ENCODE measurements at places on chromosomes 5 and 9. TPM values are rescaled to one million over a fixed set of nuclear protein-coding genes. Genes with fewer than 3 reads are reported as not detected.

DNA sequence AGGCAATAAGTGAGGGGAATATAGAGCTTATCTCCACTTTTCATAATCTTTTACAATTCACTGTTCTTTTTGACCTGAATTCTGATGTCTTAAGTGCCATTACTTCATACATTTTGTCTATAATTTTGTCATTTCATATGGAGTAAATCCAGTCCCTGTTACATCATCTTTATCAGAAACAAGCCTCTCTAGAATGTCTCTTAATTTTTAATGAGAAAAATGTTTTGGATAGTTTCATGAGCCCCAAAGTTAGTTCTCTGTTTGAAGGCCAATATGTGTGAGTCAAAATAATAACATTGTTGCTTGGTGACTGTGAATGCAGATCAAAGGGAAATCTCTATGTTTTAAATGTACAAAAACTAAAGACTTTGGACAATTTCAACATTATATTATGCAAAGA, 329.6 kb upstream of the ARRDC3 start:
- DNase-seq = no peak

DNA sequence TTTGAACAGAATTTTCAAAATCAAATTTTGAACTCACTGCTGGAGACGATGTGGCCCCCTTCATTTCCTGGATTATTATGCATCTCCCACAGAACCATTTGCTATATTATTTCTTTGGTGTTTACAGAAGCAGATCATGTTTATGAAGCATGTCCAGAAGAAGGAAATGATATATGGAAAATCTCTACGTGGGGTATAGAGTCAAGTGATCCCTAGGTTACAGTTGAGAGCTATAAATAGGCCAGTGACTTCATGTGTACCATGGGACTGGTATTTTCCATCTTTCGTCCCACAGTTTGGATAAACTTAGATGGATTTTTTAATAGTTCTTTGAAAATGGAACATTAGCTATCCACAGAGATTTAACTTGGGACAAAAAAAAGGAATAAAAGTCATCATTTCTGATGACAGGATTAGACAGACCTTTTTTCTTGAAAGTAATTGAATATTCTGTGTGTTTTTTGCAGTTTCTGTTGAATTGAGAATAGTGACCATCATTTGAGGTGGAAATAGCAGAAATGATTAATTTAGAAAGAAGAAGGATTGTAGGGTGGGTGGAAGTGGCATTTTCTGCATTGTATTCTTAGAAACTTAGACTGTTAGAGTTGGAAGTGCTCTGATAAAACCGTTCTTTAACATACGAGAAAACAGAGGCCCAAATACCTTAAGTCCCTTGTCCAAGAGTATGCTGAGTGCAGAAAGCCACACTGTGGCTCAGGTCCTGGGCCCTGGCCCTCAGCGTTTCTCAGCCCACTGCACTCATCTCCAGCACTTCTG, 136.4 kb downstream of the PIP5K1B start:
- no peak for DNase-seq

- DNase-seq = no peak
These were observed 66.2 kb upstream of the NEURL1B start for GRCh38 chr5:172574871-172575223.

- DNase-seq = no peak
These were observed 1.2 kb downstream of the RPS14 start for GRCh38 chr5:150448334-150448733.

DNA sequence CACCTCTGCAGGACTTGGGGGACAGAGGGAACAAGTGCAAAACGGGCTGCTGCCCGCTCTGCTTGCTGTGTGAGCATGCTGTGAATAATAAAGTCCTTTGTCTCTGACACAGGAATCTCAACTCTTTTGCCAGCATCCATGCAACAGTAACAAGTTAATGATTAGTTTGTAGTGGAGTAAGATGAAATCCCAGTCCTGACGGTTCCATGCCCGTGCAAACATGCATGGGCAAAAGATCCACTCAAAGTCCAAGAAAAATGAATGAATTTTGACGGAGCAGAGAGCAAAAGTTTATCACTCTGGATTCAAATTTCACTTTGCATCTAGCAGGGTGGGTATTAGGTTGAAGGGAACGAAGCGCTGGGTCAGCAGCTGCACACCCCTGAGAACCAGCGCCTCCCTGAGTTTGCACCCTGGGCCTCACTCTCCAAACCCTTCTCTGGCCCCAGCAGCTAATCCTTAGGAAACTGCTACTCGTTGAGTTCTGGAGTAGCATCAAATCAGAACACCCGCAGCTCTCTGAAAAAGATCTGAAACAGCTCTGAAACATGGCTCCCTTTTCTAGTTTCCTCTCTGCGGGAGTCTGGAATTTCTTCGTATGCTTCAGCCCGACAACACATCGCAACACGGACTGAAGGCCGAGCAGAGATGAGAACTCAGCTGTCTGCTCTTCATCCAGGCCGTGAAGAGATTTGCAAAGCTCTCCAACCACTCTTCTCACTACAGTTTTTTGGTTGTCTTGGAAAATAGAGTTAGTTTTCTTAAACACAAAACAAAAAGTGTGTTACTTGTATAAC, 45.6 kb upstream of the RUFY1 start:
- DNase-seq = no peak

- DNase-seq = no peak
These were observed 122.8 kb downstream of the SIL1 start for GRCh38 chr5:139075066-139076050.

DNA sequence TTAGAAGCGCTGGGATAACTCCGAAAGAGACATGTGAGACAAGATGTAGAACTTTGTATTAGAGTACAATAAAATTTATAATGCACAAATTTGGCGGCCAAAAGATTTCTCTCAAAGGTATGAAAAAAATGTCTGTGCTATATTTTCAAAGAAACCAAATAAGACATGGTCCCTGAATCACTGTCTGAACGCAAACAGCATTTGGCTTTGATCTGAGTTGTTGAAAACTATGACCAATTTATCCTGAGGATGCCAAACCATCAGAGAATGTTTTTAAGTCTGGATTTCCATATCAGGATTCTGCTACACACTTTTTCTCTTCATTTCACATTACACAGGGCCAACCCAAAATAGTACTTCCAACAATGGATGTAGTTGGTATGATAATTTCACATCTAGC, 9.9 kb upstream of the GLIS3 start:
- no peak for DNase-seq

GRCh38 chr5:171367424-171368370, 20.0 kb upstream of the NPM1 start:
- DNase-seq = no peak

GRCh38 chr9:136208675-136209074, 3.7 kb upstream of the LHX3 start:
- DNase-seq = no peak

- DNase-seq = no peak
These were observed 18.0 kb upstream of the ATP10B start for GRCh38 chr5:160869989-160870521.

DNA sequence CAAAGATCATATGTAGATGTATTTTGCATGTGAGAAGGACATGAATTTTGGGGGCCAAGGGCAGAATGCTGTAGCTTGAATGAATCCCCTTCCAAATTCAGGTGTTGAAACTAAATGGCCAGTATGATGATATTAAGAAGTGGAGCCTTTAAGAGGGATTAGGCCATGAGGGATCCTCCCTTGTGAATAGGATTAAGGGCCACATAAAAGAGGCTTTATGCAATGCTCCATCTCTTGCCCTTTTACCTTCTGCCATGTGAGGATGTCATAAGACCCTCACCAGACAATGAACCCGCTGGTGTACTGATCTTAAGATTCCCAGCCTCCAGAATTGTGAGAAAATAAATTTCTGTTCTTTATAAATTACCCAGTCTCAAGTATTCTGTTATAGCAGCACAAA, 206.1 kb downstream of the YTHDC2 start:
- no peak for DNase-seq

DNA sequence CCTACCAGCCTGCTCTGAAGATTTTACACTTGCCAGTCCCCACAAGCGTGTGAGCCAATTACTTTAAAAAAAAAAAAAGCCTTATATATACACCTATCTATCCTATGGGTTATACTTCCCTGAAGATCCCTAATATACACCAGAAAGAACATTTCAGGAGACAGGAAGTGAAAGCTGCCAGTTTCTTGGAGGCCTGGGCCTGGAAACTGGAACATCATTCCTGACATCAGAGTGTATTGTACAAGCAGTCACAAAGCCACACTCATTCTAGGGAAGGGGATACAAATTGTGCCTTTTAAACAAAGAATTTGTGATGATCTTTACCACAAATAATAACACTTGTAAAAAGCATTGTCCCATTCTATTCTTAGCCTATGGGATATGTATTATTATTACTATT, 98.3 kb upstream of the FBN2 start:
- DNase-seq = no peak

DNA sequence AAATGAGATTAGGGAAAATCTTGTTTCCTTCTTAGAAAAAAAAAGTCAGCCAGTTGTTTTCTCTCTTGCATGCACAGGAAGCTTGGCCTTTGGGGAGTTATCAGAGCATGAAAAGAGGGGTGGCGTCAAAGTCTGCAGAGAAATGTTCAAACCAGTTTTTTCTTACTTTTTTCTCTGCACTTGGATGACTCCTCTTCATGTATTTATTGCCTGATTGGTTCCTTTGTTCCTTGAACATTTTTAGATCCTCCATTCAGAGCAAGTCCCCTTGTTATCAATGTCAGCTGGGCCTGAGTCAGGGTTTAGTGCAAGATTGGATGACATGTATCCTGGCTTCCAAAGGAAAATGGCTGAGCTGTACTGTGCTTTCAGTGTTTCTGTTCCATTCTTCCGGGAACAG, 392.6 kb upstream of the BRINP1 start:
- no peak for DNase-seq

- no peak for DNase-seq
These were observed 281.1 kb downstream of the MRPS30 start for GRCh38 chr5:45089870-45090269.

The SMIM32 gene
- not detected for polyA plus RNA-seq

The NR2F1-AS1 gene
- 13.7 TPM for polyA plus RNA-seq

The CCDC152 gene
- 0.91 TPM for polyA plus RNA-seq

The SHC3 gene
- polyA plus RNA-seq = 1.3 TPM

The LRRC26 gene
- not detected for polyA plus RNA-seq

The C8G gene
- 0.60 TPM for polyA plus RNA-seq

The ARSI gene
- polyA plus RNA-seq = 5.2 TPM

The LARP1 gene
- polyA plus RNA-seq = 51.5 TPM
